Endodermal cell (in vitro differentiated cells): ENCODE measurements at places on chromosomes 5 and 9. TPM values are rescaled to one million over a fixed set of nuclear protein-coding genes. Genes with fewer than 3 reads are reported as not detected.
A peak's percentile ranks its signal among the peaks of the same experiment; 100 is the strongest.

Gene HTR1A
- not detected in 2 replicates for total RNA-seq

Gene MAST4
- 9.1 and 11.5 TPM in 2 replicates for total RNA-seq

DNA sequence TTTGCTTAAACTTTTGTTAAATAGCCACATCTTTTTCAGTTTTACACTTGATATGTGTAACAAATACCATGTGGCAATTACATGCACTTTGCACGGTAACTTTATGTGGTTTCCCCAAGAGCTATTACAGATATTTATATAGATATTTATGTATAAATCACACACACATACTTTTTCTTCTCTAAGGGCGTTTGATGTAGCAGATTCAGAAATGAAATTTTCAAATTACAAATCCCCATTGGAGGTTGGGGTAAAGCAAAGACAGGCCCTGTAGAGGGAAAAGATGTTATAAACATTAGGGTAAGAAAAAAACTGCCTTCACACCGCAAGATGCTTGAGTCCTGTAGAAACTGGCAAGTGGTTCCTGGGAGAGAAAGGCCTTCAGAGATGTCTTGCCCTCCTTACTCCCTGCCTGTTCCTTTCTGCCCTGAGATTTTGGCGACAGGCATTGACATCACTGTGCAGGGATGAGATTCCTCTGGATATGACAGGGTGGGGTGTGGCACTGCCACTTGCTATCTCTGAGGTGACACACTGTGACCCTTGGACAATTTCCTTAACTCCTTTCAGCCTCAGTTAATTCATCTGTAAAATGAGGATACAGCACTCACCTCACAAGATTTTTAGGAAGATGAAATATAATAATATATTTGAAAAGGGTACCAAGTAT, 177.9 kb upstream of the TUT7 start:
- DNase-seq: no peak

Gene ANKRD18A
- total RNA-seq: 8.0 and 8.4 TPM in 2 replicates

Gene PTPN3
- 4.6 to 6.1 TPM (median 5.0 TPM) in 3 replicates for total RNA-seq

- peak; percentile 84 for DNase-seq
Measured at GRCh38 chr5:140927228-140927573, 1.1 kb downstream of the PCDHAC1 start.

- no peak for DNase-seq
Measured at GRCh38 chr5:72624641-72625236, 117.5 kb upstream of the ZNF366 start.

Gene MARCOL
- total RNA-seq: not detected in 2 replicates

DNA sequence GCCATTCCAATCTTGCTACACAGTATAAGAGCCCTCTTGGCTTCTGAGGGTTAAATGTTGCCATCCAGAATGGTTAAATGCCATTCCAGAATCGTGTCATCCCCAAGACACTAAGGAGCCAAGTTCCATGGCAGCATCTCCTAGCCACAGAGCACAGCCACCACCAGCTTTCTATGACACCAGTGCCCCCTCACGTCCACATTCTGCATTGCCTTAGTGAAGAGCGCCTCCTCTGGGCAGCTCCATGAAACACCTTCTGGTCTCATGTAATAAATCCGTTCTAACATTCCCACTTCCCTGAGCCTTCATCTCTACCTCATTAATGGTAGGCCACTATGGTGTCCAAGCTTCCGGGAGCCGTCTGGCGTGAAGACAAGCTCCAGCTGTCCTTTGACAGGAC, 12.4 kb downstream of the CBY3 start:
- peak; percentile 93 for DNase-seq

Gene UAP1L1
- 2.6 to 30.7 TPM (median 3.6 TPM) in 3 replicates for total RNA-seq

- DNase-seq: no peak
Measured at GRCh38 chr5:116068028-116068632, 16.7 kb upstream of the COMMD10 start.

DNA sequence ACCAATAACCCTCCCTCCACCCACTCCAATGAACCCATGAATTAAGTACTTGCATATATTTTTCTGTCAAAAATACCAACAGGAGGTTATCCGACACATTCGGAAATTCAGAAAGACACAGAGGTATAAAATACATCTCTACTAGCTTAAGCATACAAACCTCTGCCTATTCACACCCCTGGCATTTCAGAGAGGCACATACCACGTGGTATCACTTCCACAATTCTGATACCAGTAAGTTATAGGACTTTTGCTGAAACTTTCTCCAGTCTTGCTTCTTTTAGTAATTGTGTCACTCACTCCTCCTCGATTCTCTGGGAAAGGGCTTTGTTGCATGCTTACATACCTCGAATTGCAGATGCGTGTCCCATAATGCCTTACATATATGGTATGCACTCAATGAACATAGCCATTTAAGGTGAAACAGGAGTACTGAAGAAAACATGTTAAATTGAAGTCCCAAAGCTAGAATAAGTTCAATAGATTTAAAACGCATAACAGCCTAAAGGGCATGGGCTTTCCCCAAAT, 58.1 kb downstream of the TLE1 start:
- DNase-seq: no peak

- DNase-seq: no peak
Measured at GRCh38 chr9:135914921-135915320, 7.6 kb upstream of the CAMSAP1 start.

DNA sequence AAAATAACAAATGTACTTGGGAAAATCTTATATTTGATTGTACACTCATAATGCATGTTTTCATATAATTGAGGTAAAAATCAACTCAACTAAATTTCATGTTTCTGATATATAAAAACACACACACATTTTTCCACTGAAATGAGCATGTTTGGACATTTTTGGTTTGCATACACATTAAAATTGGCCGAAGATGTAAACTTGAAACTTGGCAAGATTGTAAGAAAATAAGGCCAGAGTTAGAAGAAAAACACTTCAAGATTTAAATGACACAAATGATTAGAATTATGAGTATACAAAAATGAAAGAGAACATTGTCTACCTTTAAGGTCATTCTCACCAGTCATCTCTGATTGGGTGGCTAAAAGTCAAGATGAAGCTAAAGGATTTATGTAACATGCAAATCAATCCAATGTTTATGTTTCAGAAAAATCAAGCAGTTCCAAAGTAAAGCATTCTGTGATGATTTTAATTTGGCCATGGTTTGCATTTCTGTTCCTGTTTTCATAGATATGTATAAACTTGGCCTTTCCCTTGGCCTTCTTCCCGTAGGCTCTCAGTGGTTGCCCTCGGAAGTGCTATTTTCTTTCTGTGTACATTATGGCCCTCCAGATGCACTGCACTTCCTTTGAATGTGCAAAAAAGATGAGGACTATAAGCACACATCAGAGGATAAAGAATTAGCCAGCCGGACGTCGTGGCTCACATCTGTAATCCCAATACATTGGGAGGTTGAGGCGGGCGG, 1105.4 kb upstream of the DMAC1 start:
- DNase-seq: no peak

GRCh38 chr9:37575921-37576721, at the start of gene FBXO10:
FBXO10 (minus strand) TSS chr9:37576380; CDS start chr9:37541768, 34,612 bp downstream.
- DNase-seq: peak; percentile 91

DNA sequence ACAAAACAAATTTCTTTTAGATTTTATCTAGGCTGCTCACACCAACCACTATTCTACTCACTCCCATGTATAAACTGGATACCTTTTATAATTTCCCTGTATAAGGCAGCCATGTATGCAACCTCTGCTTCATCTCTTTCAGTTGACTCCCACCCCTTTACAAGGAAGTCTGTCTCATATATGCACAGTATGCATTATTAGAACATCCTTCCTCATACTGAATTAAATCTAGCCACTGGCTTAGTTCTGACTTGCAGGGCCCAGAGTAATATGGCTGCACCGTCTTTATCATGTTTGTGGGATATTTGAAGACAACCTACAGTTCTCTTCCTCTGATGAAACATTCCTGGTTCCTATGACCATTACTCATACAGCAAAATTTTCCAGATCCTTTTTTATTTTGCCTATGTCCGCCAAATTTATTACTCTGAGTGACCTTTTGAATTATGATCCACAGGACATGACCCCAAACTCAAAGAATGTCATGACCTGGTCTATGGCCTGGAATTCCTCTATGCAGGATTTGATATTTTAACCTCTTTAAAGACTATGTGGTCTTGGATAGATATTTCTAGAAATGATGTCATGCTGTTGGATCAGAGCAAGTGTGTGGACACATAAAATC, 76.6 kb upstream of the ITGA1 start:
- no peak for DNase-seq

- no peak for DNase-seq
Measured at GRCh38 chr5:89064054-89064453, 181.1 kb upstream of the MEF2C start.

Gene GPRIN1
- 4.5 and 4.8 TPM in 2 replicates for total RNA-seq

DNA sequence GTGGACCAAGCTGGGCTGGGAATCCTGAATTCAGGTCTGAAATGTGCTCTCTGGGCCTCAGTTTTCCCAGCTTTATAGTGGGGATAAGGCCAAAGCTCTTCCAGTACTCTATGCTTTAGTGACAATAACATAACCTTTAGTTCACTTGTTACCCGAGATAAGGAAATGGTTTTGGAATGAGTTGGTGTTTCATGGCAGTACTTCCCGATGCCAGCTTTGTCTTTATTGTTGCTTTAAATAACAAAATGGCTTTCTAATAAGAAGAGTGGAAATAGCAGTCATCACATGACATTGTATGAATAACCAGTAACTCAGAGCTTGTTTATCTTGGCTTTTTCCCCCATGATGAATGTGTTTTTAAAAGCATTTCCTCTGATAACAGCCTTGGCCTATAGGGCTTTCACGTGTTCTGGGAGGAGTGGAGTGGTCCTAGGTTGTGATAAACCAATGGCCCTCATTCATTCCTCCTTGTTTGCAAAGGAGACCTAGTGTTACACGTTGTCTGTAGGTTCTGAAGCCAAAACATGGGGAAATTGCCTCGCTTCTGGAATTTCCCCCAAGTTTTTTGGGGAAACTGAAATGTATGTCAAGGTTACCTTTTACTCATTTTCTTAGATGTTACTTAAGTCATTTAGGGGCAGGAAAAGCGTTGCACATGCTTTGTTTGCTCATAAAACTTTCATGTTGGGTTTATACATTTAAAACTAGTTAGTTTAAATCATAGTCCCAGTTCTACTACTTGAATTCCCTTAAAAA, 53.7 kb downstream of the ZNF618 start:
- no peak for DNase-seq

Gene RALGPS1
- 18.6 and 23.3 TPM in 2 replicates for total RNA-seq

- peak; percentile 79 for DNase-seq
Measured at GRCh38 chr5:141186897-141187512, at the start of gene PCDHB9. PCDHB9 (plus strand) TSS chr5:141187161; CDS start chr5:141187319, 158 bp downstream.

DNA sequence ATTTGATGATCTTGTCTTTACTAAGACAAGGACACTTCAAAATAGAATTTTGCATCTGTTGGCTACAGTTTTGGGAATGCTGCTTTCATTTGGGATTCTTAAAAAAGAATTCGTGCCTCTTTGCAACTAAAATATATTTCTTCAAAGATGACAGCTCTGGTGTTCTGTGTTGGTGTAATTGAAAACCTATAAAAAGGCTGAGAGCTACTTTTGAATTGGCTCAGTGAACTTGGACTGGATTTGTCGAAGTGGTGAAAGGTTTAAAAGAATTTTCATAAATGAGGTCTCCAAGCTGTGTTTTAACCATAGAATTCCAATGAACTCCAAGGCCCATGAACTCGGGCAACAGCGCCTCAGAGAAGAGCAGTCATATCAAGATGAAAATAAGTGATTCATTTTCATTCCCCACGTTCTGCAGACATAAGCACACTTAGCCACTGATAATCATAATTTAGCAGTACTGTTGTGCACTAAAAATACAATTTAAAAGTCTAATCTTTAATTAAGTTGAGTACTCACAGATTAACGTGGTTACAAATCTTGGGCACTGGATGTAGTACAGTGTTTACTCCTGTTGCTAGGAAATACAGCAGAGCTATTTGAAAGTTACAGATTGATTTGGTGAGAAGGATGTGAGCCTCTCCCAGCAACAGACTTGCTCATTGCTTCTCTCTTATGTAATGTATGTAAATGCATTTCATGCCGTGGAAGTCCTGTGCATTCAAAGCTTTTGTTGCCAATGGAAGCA, 10.9 kb downstream of the SNCAIP start:
- DNase-seq: no peak

DNA sequence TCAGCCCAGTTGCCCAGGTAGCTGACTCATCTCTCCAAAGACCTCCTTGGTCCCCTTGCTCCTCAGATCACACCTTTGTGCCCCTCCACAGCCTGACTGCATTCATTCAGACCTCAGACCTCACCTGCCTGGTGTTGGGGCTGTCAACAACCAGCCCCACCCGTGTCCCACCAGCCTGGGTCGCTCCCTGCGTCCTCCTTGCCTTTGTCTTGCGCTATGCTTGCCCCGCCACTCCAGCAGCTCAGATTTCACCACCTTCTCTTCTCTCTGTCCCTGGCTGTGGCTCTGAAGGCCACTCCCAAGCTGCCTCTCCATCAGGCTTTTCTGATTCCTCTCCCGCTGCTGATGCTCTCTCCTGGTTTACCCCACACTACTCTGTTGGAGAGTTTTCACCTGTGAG, 103.5 kb downstream of the MVB12B start:
- DNase-seq: no peak

- DNase-seq: no peak
Measured at GRCh38 chr9:107462691-107463090, 26.9 kb downstream of the KLF4 start.

- DNase-seq: no peak
Measured at GRCh38 chr9:32431196-32431595, 46.8 kb downstream of the ACO1 start.

Gene FOXD1
- 0.59 and 0.72 TPM in 2 replicates for total RNA-seq

Gene BARX1
- 10.8 TPM in 1 of 3 replicates, not detected in the others for total RNA-seq

DNA sequence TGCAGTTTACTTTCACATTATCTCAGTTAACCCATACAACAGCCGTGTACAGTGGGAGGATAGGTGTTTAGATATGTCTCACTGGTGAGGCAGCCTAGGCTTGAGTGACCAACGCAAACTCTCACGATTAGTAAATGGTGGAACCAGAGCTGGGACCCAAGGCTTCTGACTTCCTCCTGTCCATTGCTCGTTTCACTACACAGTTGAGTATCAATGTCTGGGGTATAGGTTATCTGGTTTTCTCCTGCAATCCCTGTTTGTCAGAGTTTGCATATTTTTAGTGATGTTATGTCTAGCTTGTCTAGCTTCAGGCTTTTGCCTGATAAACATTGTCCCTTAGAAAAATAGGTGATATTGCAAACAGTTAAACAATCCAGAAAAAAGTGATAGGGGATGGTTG, 62.6 kb downstream of the NUP214 start:
- DNase-seq: no peak

DNA sequence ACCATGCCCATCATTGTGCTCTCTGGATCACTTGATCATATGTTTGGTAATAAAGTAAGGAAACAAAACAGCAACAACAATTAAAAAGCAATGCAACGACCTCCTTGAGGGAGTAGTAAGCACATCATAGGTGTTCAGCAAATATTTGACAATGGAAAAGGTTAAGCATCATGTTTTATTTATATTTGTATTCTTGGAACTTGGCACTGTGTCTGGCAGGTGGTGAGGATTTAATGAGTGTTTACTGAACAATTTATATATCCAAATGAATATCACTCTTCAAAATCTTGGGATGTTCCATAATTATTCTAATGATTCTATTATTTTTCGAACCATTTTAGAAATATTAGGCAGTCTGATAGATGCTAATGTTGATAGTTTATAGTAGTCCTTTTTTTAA, 6.2 kb downstream of the PIP5K1B start:
- no peak for DNase-seq

Gene PCDH1
- total RNA-seq: 45.4 to 73.6 TPM (median 47.6 TPM) in 3 replicates

GRCh38 chr5:178995341-178995690, 196 bp upstream of the GRM6 start:
- DNase-seq: no peak

Gene UNC13B
- total RNA-seq: 47.7 and 53.9 TPM in 2 replicates

Gene NEURL1B
- 6.3 to 10.0 TPM (median 6.9 TPM) in 3 replicates for total RNA-seq
